SK-N-SH (cell line): ENCODE measurements at places on chromosomes 3 and 15.

DNA sequence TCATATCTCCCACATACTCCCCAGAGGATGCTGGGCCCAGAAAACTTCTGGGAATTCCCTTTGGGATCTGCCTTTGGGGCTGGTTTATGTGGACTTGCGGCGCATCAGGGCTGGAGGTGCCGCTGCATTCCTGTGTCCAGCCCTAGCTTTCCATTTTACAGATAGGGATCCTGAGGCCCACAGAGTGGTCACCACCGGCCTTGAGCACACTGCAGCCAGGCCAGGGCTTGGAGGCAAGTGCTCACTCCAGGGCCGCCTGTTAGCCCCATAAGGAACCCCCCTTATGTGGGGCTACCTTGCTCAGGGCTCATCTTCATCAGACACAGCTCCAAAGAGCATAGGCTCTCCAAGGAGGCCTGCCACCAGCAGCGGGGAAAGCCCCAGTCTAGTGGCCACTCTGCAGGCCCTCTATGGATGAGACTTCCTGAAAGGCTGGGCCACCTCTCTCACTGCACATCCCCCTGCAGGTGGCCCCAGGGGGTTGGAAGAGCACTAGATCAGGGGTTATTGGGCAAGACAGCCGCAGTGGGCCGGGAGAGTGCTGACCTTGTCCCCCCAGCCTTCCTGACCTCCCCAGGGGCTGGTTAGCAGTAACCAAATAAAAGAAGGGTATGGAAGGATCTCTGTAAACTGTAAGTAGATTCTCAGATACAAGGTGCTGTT is 9.2 kb upstream of the ATP2B2 start:
- no peak for DNase-seq

DNA sequence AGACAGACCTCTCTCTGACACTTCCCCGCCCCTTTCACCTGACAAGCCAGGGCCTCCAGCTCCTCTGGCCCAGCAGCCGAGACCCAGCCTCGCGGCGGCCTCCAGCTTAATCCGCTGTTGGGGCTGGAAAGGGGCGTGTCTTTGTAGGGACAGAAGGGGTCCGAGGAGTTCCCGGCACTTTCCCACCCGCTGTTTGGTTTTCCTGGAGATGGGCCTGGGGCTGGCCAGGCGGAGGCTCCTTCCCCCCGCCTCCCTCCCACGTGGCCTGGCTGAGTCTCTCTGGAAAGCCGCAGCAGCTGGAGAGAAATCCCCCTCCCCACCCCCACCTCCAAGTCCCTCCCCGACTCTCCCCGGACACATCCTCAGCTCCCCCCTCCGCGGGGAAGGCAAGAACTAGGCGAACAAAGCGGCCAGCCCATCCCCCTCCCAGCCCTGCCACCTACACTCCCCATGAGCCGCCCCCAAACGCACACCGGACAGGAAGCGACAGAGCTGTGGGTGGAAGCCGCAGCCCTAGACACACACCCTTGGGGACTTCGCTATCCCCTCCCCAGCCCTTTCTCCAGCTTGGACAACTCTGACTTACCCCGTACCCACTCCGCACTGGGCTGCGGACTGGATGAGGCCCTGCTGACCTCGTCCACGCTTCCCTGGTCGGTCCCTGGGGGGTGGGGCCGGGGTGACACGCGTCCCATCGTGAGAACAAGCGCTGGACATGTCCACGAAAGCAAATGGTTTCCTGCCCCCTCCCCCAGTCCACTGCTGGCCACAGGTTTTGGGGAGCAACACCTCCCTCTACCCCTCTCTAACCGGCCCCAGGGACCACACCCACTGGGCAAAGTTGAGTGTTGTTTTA is 1.2 kb downstream of the IGDCC4 start:
- DNase-seq: peak; percentile 62

GRCh38 chr3:192915722-192916121 is 1.9 kb downstream of the MB21D2 start:
- no peak for DNase-seq

- DNase-seq: no peak
Measured at GRCh38 chr15:26615927-26616302, 157.0 kb downstream of the GABRB3 start.

DNA sequence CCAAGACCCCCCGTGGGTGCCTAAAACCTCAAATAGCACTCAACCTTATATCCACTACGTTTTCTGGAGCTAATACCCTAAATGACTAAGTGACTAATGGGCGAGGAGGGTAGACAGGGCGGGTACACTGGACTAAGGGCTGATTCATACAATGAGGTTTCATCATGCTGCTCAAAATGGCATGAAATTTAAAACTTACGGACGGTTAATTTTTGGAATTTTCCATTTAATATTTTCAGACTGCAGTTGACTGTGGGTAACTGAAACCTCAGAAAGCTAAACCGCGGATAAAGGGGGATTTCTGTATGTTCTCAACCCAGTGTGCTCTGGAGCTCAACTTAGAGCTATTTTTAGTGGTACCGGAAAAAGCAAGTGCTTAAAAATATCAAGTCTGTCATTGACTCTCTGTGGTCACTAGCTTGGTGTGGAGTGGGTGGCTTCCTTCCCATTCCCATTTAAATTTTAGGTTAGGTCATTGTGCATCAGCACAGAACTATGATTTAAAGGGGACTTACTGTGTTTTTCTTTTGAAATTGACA is 72.9 kb downstream of the LRRC28 start:
- no peak for DNase-seq

- no peak for DNase-seq
Measured at GRCh38 chr3:78905700-78906099, 862.1 kb downstream of the ROBO1 start.

DNA sequence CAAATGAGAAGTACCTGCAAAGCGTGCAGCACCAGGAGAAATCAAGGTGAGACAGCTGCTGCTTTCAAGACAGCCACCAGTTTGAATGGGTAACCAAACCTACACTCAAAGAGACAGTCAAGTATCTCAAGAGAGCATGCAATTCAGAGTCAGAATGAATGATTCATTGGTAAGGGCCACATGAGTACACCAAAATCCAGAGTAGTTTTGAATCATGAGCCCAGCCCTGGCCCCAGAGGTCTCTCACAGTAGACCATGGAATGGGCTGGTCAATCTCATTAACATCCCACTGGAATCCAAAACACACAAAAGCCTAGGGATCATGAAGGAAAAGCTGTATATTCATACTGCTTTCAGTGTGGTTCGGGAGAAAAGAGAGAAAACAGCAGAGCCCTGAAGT is 242.8 kb downstream of the TBL1XR1 start:
- DNase-seq: no peak

DNA sequence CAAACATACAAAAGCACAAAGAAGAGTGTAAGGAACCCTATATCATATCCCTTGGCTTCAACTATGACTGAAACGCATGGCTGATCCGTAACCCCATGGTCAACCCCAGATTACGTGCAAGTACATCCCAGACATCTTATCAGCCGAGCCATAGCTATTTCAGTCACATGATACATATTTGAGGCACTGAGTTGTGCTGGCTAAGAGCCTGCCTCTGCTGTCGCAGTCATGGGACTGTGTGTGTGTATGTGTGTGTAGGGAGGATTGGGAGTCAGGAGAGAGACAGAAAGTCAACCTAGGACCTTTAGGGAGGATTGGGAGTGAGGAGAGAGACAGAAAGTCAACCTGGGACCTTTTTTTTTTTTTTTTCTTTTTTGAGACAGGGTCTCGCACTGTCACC is 8.4 kb downstream of the ST6GAL1 start:
- no peak for DNase-seq

- no peak for DNase-seq
Measured at GRCh38 chr3:169379496-169380090, 283.9 kb downstream of the MECOM start.

DNA sequence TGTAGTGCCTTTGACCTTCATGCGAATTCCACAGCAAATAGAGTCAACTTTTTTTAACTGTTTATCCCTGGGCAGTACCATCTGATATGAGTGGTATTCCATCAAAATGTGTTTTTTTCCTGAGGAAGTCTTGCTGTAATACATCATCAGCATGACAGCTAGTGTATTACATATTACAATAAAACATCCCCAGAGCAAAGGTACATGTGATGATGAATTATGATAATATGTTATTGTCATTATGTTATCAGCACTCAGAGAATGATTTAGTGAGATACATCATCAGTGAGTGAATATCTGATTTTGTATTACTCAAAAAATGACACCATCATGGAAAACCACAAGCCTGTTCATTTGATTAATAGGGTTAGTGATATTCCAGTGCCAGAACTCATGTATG is 69.7 kb upstream of the ARL6 start:
- no peak for DNase-seq
